Heart right ventricle (tissue), 16 donors: ENCODE measurements at places on chromosomes 7 and 10. TPM values are rescaled to one million over a fixed set of nuclear protein-coding genes. Genes with fewer than 3 reads are reported as not detected.
A peak's percentile ranks its signal among the peaks of the same experiment; 100 is the strongest.

DNA sequence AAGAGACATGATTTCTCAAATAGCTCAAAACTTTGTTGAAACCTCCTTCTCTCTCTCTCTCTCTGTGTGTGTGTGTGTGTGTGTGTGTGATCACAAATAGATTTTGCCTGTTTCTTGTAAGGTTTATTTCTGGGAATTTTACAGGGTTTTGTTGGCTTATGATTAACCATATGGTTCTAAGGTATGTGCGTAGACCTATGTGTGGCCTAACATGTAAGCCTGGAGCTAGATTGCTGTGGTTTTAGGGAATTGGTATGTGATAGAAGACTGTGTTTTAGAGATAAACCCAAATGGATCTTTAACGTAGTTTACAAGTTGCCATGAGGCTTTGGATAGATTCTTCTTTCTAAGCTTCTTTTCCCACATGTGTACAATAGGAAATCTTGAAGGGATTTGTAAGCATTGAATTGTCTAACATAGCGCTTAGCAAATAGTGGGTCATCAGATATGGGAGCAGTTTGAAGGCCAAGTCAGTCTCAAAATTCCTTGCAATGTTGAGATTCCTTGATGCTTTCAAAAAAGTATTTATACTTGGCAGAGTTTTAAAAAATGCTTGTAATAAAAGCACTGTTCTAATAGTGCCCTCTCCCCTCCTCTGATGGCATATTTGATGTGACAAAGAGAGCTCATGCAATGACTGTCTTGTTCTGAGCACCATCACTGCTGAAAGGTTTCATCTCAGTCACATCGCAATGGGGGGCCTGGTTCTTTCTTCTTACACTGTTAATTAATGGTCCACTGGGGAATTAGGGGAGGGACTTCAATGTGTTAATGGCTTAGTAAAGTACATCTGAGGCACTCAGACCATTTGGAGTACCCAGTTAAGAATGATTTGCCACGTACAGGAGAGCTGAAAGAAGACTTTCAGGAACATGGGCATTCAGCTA, 118.2 kb downstream of the SNX10 start:
- no peaks in the 10 kb centered on the region for H3K4me1 ChIP-seq
- H3K27me3 ChIP-seq: no peaks in the 10 kb centered on the region
- no peak overlapping the region for H3K27ac ChIP-seq
- no peak overlapping the region for H3K4me3 ChIP-seq

The GIMAP1 gene
- 5.1 TPM for total RNA-seq

GRCh38 chr10:33955676-33956075, 621.2 kb upstream of the NRP1 start:
- H3K4me1 ChIP-seq: no peaks in the 10 kb centered on the region
- H3K27me3 ChIP-seq: no peaks in the 10 kb centered on the region
- H3K4me3 ChIP-seq: no peak overlapping the region
- no peak overlapping the region for H3K27ac ChIP-seq
- no peaks in the 10 kb centered on the region for H3K36me3 ChIP-seq

DNA sequence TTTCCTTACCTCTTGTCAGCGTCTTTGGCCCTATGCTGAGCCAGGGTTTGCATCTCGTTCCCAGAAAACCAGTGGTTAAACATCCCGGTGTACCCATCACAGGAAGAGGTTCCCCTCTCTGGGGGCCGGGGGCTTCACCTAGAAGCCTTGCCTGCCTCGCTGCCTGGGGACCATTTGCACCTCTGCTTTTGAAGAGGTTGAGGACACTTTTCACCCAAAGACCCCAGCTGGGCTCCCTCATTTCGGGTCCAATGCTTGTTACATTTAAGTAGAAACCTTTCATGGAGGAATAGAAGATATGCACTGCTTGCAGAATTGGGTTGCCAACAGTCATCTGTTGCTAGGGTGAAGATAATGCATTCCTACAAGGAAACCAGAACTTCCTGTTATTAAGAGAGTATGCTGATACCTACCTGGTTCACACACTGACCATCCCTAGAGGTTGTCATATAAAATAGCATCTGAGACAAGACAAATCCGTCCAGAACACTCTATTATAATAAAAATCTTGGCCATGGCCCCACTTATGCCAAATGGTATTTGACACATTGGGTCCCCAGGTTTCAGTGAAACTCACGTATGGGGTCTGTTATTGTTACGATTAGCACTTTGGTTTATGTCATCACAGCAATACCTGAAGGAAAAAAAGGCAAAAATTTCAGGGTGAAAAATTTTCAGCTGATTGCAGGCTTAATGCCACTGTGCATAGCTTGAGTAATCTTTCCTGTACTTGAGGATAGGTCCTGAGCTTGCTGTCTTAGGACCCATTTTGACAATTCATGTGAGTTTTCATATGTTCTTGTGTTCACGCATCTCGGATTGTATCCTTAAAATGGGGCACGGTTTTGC, 917 bp downstream of the ZNF365 start:
- DNase-seq: no peak
- no peak overlapping the region for H3K27ac ChIP-seq
- peaks cover 8% of the 10 kb centered on the region for H3K27me3 ChIP-seq
- no peak overlapping the region for H3K4me3 ChIP-seq
- no peaks in the 10 kb centered on the region for H3K4me1 ChIP-seq
- H3K36me3 ChIP-seq: no peaks in the 10 kb centered on the region

The RPS24 gene
- 742 TPM for total RNA-seq

The COL17A1 gene
- not detected for total RNA-seq

GRCh38 chr7:34846976-34847375, 189.0 kb downstream of the NPSR1 start:
- no peak overlapping the region for H3K27ac ChIP-seq
- no peak for DNase-seq
- H3K4me1 ChIP-seq: no peaks in the 10 kb centered on the region
- no peak overlapping the region for H3K4me3 ChIP-seq

The CYP2C18 gene
- not detected for total RNA-seq

GRCh38 chr7:71535616-71536015, 403.7 kb downstream of the GALNT17 start:
- H3K27me3 ChIP-seq: no peaks in the 10 kb centered on the region
- H3K4me1 ChIP-seq: no peaks in the 10 kb centered on the region
- no peak for DNase-seq
- H3K36me3 ChIP-seq: no peaks in the 10 kb centered on the region

GRCh38 chr7:98211221-98211675, at the start of gene BHLHA15:
BHLHA15 (plus strand) TSS chr7:98211439; CDS start chr7:98212310, 871 bp downstream.
- H3K27ac ChIP-seq: no peak within 1 kb of the TSS
- peak within 1 kb of the TSS; percentile 16 for H3K4me3 ChIP-seq
- no peak for DNase-seq
- H3K36me3 ChIP-seq: peaks cover 16% of the 10 kb centered on the region

The PLEKHS1 gene
- not detected for total RNA-seq
